Epithelial cell of proximal tubule (primary cell): ENCODE measurements at places on chromosomes 5 and 9.

DNA sequence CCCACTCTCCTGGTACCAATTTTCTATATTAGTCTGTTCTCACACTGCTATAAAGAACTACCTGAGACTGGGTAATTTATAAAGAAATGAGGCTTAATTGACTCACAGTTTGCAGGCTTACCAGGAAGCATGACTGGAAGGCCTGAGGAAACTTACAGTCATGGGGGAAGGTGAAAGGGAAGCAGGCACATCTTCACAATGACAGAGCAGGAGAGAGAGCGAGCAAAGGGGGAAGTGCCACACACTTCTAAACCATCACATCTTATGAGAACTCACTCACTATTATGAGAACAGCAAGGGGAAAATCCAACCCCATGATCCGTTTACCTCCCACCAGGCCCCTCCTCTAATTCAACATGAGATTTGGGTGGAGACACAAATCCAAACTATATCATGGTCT, 72.2 kb downstream of the ATG10 start:
- no peak for DNase-seq

GRCh38 chr9:99431103-99431502, 209.0 kb downstream of the SEC61B start:
- DNase-seq = no peak

- DNase-seq = no peak
Measured at GRCh38 chr5:1231354-1231905, 6.2 kb downstream of the SLC6A18 start.

DNA sequence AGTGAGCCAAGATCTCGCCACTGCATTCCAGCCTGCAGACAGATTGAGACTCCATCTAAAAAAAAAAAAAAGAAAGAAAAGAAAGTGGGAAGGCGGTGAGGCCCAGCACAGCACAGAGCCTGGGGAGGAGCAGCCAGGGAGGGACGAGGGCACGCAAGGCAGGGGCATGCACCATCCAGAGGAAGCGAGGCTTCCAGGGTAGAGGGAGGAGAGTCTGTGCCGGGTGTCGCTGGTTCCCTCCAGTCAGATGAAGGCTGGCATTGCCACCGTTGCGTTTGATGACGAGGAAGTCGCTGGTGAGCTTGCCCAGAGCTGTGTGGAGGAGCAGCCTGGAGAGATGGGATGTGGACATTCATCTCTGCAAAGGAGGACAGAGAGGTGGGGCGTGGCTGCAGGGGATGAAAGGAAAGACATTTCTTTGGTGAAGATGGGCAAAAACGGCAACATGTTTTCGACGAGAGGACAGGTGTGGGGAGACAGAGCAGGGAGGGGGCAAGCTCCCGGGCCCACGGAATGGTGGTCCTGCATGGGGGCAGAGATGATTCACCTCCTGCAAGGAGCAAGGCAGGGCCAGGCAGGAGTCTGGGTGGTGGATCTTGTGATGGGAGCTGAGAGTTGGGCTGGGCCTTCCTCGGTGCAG, 18.6 kb upstream of the OLFM1 start:
- DNase-seq = no peak

- DNase-seq = no peak
Measured at GRCh38 chr5:10684303-10685086, 76.5 kb downstream of the DAP start.

- DNase-seq = no peak
Measured at GRCh38 chr9:38677660-38678303, 42.2 kb downstream of the FAM240B start.

- DNase-seq = no peak
Measured at GRCh38 chr5:87949676-87950631, 318.7 kb downstream of the TMEM161B start.

DNA sequence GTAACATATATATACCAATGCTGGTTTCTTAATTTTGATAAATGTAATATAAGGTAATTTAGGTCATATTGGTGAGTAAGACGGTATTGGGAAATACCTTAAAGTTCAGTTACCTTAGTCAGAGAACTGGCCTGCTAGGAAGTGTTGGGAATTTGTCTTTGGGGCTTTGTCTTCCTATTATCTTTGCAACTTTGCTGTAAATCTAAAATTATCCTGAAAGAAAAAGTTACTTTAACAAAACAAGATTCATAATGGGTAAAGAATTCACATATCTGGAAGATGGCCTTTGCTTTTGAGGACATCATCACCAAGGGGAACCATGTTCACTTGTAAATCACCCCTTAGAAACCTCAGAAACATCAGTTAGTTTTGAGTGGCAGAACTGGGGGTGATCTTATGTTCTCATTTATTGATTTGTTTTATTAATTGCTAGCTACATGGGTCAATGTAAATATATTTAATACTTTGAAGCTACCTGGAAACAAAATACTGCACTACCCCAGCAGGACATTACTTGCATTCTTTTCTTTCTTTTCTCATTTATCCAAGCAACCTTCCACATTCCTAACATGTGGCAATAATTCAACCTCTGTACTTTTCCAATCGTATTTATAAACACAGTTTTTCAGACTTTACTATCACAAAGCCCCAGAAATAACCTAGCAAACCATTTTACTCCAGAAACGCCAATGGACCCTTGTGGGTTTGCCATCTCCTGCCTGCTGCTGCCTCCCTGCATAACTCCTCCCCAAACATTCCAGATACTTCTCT, 41.4 kb downstream of the GLIS3 start:
- DNase-seq = no peak

DNA sequence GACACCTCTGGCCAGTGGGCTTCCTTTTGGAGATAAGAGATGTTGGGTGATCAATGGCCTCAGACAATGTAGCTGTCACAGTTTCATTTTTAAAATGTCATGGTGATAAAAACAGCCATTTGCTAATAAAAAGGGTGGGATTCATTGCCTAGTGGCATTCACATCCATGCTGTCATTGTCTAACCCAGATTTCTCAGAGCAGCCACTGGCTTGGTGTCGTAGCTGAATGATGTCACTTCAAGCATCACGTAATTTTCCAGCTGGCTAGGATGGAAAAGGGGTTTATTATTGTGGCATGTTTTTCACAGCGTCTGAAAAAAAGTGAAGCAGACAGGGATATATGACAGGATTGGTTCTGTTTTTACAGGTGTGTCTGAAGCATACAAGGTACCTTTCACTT, 184.7 kb downstream of the AOPEP start:
- no peak for DNase-seq

DNA sequence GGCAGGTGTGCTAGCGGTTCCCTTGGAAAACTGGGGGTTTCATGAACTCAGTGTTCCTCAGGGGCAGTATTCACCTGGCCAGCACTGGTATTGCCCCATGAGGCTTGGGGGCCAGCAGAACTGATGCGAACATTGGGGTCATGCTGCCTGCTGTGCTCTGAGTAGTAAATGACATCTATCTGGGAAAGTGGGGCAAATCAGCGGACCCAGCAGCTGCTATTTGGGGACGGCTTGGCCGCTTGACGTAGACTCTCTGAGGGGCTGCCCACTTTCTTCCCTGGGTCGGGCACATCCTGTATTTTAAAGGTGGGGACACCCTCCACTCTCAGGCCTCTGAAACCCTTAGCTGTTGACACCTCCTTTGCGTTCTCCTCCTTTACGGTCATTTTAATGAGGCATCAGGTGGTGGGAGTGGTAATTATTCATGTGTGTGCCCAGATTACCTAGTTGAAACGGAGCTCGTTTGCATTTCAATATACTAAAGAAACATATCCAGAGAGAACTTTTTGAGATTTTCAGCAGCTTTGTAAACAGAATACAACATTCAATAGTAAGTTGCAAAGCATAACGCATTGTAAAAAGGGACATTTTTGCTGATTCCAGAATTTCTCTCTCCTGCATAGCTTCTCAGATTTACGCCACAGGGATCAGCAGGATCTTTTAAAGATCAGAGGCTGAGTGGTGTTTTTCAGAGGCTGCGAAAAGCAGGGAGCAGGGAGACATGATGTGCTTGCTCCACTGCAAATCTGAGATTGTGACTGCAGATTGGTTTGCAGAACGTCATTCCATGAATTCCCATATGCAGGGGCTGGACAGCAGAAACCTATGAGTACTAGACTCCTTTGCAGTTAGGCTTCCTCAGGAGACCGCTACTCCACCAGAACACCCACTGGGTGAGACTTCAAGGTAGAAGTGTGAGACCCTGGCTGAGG, 56.8 kb upstream of the ZFR start:
- no peak for DNase-seq

GRCh38 chr5:318341-318897, 3.1 kb upstream of the AHRR start:
- peak; percentile 80 for DNase-seq

- no peak for DNase-seq
Measured at GRCh38 chr9:1198085-1198484, 147.9 kb downstream of the DMRT2 start.

DNA sequence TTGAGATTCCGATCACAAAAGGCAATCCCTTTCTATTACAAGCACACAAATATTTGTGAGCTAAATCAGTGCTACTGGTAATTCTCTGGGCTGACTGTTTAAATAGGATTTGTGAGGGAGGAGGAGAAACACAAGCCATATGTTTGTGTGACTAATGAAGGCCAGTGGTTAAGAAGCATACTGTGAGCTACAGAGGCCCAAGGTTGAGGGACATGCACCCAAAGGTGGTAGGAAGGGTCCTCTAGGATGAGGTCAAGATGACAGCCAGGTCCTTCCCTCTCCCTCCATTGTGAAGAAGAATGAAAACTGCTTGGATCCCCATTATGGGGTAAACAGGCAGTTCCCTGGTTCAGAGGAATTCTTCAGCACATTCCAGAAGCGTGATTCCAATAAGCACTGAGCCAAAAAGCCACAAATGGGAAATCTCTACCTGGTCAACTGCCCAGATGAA, 83.9 kb downstream of the SPOCK1 start:
- peak; percentile 86 for DNase-seq

DNA sequence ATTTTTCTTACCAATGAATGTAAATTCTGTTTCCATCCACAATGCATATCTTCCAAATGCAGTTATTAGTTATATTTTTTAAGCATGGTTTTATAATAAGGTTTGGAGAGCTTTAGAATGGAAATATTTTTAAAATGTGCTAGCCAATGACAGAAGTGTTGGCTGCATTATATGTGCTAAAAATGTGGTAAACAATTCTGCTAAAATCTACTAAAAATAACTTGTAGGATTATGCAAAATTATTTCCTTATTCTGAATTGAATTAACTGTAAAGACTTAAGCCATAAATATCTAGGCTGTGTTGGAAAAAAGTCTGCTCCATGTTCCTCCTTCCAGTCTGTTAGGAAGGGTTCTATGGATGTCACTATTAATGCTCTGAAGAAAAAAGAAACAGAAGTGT, 503.3 kb downstream of the PRR16 start:
- no peak for DNase-seq

GRCh38 chr5:9903801-9904200, 273.6 kb upstream of the TAS2R1 start:
- DNase-seq = no peak

GRCh38 chr9:96241391-96241809, 60.6 kb downstream of the HSD17B3 start:
- DNase-seq = peak; percentile 18

DNA sequence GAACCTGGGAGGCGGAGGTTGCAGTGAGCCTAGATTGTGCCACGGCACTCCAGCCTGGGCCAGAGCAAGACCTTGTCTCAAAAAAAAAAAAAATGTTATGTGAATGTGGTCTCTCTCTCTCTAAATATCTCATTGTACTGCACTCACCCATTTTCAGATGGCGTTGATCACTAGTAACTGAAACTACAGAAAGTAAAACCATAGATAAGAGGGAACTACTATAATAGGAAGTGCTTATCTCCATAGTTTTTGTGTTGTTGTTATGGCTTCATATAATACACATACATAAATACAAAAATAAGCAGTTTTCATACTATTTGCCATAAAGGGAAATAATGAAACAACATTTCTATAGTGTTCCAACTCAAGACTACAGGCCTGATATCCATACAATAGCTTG, 9.1 kb downstream of the IL31RA start:
- no peak for DNase-seq

DNA sequence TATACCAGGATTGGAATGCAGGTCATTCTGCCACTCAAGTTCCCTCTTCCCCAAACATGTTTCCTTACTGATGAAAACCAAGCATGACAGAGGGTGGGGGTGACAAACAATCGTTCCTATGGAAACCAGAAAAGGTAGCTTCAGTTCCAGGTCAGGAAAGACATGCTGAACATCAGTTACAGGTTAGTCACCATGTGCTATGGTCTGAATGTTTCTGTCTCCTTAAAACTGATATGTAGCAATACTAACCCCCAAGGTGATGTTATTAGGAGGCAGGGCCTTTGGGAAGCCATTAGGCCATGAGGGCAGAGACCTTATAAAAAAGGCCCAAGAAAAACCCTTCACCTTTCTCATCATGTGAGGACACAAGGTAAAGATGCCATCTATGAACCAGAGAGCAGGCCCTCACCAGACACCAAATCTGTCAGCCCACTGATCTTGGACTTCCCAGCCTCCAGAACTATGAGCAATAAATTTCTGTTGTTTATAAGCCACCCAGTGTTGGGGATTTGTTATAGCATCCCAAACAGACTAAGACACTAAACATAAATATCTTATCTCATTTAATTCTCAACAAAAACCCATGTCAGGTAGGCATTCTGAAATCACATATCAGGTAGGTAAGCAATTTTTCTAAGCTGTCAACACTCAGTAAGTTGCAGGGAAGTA, 15.7 kb upstream of the SH3RF2 start:
- DNase-seq = no peak

DNA sequence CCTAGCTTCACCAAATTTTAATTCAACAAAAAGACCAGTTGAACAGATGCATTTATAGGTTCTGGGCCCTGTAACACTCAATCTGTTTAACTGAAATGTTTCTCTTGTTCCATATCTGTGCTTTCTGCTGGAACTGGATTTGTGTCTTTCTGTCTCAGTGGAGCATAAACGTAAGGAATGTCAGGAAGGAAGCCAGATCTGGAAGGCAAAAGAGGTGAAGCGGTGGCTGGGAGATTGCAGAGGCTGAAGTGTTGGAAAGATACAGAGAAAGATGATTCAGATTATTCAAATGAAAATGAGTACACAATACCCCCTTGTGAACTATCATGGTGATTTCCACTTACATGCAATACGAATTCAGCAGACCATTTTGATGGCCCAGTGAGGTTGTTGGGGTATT, 406.8 kb downstream of the BRINP1 start:
- DNase-seq = peak; percentile 94

DNA sequence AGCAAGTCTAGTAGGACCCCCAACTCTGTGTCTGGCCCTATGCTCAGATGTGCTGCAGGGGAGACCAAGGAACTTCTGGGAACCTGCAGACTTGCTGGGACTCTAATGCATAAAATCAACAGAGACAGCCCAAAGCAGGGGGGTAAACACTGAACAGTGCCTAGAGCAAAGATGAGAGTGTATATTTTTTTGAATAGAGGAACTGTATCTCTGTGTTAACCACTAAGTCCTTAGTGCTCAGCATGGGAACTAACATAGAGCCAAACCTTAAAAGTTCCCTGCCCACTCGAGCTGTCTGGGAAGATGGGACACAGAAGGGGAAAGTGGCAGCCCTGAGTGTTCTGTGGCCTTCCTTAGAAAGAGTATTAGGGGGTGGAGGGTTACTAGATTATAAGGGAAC, 51.9 kb downstream of the C5orf15 start:
- no peak for DNase-seq

DNA sequence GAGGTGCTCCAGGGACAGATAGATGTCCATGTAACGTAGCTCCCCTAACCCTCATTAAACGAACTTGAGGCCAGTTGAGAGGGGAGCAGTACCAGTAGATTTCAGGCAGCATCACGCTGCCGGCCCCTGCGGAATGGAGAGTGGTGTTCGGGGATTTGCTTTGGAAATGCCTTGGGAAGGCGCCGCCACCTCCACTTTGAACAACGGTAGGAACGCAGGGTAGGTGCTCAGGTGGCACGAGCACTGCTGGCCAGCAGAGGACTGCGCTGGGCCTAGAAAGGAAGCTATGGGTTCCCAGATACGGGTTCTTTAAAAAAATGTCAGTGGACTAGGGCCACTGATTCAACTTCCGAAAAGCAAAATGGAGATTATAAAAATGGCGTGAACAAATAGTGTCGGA, 271.8 kb downstream of the FANCC start:
- DNase-seq = no peak
